ENCODE measurements at places on chromosomes 4 and X. TPM values are rescaled to one million over a fixed set of nuclear protein-coding genes. Genes with fewer than 3 reads are reported as not detected.

Gene RBM46
- total RNA-seq: not detected

Gene NAA11
- total RNA-seq: not detected

GRCh38 chrX:42943051-42943974 is 165.3 kb upstream of the PPP1R2C start:
- peak; percentile 39 for DNase-seq

DNA sequence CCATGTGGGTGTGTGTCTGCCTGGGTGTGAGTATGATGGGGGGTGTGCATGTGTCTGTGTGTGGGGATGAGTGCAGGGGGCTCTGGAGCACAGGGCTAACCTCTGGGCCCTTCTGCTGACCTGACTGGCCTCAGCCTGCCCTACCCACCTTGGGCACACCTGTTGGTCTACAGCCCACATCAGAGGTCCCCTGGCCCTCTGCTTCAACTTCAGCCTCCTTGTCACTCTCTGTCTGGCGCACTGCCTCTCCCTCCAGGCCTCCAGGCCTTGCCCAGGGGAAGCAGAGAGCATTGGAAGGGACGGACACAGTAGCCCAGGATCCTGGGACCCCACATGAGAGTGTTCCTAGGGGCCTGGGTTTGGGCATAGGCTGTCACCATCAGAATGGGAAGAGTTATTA is 115.4 kb downstream of the EFNB1 start:
- DNase-seq: no peak

DNA sequence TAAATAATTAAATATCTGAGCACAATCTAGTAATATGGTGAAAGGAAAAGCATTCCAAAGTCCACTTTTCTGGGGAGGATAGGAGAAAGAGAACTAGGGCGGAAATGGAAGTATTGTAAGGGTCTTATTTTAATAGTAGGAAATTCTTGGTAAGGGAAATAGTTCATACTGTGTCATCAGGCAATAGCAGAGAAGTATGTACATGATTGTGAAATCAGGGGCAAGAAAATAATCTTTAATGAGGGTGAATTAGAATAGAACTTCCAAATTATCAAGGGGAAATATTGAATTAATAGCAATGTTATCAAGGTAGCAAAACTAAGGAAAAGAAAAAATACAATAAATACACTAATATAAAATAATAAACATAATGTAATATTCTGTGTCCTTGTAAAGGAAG is 14.8 kb downstream of the GIMD1 start:
- no peak for DNase-seq

DNA sequence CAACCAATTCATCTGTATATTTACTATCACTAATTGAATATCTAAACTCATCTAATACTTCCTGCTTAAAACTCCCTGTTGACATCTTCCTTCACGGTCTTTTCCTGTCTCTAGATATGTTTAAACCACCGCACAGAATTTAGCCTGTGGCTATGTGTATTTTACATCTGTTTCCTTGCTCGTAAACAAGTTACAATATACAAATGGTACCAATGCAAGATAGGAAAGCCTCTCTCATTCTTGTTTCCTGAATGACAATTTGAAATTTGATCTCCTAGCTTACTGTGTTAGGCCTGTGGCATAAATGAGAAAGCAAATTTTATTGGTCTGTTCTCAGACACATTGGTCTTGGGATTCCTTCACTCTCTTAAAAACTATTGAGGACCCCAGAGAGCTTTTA is 89.7 kb upstream of the PCDH7 start:
- no peak for DNase-seq

GRCh38 chr4:159401791-159402380 is 299.0 kb downstream of the RAPGEF2 start:
- DNase-seq: no peak

Measured in mucosa of descending colon (tissue), 3 donors.